Effector CD8-positive, alpha-beta T cell (primary cell): ENCODE measurements at places on chromosomes 1 and 21.
A peak's percentile ranks its signal among the peaks of the same experiment; 100 is the strongest.

DNA sequence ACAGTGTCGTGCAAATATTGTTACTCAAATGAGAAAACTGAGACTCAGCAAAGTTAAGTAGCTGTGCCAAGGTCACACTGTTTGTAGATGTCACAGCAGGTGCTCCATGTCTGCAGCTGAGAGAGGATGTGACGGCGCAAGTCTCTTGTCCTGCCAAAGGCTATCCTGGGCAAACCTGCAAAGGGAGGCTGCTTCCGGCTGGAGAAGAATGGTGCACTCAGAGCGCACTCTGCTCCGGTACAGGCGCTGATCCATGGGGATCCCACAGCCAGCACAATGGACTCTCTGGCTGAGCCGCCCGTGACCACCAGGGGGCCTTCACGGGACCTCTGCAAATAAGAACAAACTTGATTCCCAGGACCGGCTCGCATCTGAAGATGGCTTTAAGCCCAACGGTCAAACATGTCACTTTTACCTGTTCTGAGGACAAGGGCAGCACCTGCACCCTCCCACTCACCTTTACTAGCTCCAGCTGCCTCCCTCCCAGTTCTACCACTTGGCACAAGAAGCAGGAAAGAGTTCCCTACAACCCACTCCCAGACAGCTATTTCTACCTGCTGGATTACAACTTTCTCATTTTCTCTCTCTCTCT lies 21.9 kb downstream of the RD3 start:
- DNase-seq = peak; percentile 9

DNA sequence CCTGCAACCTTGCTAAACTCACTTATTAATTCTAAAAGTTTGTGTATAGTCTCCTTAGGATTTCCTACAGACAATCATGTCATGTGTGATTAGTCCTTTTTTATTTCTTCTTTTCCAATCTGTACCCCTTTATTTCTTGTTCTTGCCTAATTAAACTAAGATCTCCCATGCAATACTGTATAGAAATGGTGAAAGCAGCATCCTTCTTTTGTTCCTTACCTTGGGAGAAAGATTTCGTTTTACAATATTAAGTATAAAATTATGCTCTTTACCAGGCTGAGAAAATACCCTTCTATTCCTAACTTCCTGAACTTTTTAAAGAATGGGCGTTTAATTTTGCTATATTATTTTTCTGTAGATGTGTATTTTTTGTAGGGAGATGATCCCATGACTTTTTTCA lies 7.6 kb upstream of the COL18A1 start:
- DNase-seq = no peak

DNA sequence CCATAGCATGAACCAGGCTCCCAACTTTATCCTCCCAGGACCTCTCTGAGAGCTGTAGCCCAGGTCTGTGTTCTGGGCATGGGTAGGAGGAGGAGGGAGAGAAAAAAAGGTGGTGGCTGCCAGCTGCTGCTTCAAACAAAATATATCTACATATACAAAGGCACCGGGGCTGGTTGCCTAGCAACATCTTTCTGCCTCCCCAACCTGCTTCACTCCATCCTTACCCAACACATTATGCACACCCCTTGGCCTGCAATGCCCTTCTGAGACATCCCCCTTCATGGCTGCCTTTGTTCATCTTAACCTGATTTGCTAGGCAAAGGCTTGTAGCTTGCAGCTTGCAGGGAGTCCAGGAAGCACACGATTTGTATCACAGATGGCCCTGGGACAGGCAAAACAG lies 27.2 kb upstream of the ATP1A1 start:
- DNase-seq = peak; percentile 44

GRCh38 chr1:246280551-246280950 lies 226.5 kb downstream of the SMYD3 start:
- DNase-seq = no peak

DNA sequence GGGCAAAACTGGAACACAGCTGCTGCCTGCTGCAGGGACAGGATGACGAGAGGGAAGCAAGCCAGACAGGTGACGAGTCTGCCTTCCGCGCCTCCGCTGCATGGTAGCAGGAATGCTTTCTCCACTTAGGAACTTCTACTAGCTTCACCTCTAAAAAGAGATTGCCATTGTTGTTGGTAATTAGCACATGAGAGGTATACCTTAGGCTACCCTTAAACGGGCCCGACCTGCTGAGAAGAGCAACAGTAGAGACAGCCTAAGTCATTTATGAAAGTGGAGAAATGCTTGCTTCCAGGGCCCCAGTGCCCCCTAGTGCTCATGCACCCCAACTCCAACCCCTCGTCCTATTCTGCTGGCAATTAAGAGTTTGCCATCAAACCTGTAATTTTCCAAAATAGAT lies 96.9 kb upstream of the AKT3 start:
- DNase-seq = no peak

- DNase-seq = no peak
These were observed 70.6 kb upstream of the GJB5 start for GRCh38 chr1:34684266-34684665.

DNA sequence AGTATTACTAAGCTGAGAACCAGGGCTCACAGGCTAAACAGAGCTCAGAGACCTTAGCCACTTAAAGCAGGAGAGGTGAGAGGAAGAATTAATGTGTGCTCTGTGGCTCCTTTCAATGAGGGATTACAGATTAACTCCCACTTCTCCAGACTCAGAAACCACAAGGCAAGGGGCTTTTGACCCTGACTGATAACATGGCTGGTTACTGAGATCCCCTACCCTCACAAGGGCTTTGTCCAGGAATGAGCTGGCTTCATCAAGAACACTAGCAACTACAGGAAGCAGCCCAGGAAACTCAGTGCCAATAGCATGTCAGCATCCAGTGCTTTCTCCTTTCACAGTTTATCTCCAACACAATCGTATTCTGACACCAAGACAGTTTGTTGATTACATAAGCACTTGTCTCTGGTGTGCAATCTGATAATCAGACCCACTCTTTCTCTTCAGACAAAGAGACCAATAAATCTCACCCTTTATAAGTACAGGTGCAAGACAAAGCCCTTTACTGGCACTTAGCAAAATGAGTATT lies 38.8 kb downstream of the ERI3 start:
- DNase-seq = no peak

DNA sequence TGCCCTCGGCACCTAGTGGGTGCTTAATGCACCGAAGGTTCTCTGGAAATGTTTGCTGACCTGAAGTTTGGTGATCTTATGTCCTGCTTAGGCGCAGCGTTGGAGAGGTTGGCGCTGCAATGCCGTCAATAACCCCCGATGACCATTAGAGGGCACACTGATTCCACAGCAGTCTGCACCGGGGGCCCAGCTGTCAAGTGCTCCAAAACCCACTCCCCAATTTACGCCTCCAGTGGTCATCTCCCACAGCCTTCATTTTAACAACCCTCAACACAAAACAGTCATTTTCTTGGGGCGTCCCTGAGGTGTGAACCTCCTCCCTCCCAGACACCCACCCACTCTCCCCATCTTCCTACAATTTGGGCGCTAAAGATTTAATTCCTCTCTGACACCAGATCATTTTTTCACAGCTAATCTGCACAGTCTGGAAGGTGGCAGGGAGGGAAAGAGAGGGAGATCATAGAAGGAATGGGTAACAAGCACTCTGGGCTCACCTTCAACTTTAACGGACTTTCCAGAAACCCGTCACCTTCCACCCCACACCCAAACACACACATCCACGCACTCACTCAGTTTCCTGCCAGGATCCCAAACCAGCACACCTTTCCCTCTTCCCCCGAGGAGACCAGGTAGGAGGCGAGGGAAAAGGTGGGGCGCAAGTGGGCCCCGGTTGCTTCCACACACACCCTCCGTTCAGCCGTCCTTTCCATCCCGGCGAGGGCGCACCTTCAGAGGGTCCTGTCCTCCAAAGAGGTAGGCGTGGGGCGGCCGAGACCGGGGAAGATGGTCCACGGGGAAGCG lies 570 bp upstream of the NPR1 start:
- peak; percentile 20 for DNase-seq

- peak; percentile 6 for DNase-seq
These were observed 3.1 kb downstream of the ACTA1 start for GRCh38 chr1:229430761-229431283.

- DNase-seq = no peak
These were observed 6.7 kb downstream of the CSF3R start for GRCh38 chr1:36475910-36476604.

- DNase-seq = no peak
These were observed 262.6 kb downstream of the ATG4C start for GRCh38 chr1:63046539-63046938.

GRCh38 chr1:97505289-97505688 lies 415.5 kb downstream of the DPYD start:
- no peak for DNase-seq

- no peak for DNase-seq
These were observed at the start of gene RGS5 for GRCh38 chr1:163202833-163203451. Gene RGS5 (minus strand): TSS chr1:163202916. CDS start chr1:163202835, 81 bp downstream.

- DNase-seq = no peak
These were observed 62.8 kb upstream of the COL11A1 start for GRCh38 chr1:103171041-103171590.

DNA sequence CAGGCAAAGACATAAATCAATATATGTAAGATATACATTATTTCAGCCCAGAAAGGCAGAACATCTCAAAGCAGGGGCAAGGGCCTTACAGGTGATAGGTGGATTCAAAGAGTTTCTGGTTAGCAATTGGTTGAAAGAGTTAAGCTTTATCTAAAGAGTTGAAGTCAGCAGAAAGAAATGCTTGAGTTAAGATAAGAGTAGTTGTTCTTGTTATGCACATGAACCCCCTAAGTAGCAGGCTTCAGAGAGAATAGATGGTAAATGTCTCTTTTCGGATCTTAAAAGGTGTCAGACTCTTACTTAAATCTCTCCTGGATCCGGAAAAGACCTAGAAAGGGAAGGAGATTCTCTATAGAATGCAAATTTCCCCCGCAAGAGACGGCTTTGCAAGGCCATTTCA lies 8.3 kb upstream of the ZBTB40 start:
- DNase-seq = no peak

DNA sequence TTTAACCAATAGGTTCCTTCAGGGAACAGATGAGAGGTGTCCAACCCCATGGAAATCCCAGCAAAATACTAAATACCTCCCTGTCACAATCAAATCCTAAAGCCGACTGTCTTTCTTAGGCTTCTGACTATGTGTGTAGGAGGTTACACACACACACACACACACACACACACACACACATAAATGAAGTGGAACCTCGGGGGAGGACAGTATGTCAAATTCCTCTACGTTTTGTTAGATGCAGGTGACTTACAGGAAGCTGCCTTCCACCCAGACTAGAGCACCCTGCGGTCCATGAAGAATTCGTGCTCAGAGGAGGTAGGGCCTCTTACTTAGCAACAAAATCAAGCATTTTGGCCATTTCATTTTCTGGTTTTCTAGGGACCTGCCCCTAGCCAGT lies 16.4 kb downstream of the RSPH1 start:
- no peak for DNase-seq

DNA sequence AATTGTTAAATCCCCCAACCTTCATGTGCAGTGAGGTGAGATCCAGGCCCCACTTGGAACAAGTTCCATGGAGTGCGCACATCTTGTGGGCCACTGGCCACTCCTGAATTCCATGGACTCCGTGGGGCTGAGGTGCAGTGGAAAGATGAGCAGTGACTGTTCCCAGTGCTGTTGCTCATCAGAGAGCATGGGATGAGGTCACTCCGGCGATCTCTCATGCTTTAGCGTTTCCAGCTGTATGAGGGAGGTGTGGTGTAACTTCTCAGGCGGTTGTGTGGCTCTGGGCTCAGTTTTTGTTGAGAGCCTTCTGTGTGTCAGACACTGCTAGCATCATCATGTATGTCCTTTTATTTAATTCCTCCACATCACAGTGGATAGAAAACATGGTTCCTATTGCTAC lies 96.2 kb downstream of the GALNT2 start:
- no peak for DNase-seq

DNA sequence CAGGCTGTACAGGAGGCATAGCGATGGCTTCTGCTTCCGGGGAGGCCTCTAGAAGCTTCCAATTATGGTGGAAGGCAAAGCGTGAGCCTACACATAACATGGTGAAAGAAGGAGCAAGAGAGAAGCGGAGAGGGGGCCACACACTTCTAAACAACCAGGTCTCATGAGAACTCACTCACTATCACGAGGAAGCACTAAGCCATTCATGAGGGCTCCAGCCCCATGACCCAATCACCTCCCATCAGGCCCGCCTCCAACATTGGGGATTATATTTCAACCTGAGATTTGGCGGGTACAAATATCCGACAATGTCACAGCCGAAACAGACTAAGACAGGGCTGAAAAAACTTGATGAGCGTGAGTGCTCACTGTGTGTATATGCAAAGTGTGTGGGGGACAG lies 89.3 kb upstream of the CNIH3 start:
- DNase-seq = no peak

DNA sequence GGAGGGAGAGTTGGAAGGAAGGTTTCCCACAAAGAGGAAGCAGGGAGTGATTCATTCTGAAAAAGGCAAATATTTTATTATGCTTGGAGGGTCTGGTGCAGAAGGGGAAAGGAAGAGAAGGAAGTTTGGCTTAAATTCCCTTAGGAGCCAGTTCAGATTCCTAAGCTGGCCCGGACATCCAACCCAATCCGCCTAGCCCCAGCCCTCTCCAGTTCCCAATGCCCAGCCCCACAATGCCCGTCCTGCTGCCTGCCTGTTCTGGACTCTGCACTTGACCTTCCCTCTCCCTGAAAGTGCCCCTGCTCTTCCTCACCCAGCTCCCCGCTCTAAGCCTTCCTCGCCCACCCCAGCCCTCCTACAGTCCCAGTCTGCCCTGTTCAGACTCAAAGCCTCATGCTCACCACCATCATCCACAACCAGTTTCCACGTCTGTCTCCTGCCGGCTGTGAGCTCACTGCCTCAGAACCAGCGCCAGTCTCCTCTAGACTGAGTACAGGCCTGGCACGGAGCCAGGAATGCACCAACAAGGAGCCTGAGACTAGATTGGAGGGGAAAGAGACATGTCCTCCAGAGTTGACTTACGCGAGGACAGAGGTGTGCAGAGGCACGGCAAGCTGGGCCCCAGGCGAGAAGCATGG lies 18.9 kb downstream of the CAPN2 start:
- no peak for DNase-seq

DNA sequence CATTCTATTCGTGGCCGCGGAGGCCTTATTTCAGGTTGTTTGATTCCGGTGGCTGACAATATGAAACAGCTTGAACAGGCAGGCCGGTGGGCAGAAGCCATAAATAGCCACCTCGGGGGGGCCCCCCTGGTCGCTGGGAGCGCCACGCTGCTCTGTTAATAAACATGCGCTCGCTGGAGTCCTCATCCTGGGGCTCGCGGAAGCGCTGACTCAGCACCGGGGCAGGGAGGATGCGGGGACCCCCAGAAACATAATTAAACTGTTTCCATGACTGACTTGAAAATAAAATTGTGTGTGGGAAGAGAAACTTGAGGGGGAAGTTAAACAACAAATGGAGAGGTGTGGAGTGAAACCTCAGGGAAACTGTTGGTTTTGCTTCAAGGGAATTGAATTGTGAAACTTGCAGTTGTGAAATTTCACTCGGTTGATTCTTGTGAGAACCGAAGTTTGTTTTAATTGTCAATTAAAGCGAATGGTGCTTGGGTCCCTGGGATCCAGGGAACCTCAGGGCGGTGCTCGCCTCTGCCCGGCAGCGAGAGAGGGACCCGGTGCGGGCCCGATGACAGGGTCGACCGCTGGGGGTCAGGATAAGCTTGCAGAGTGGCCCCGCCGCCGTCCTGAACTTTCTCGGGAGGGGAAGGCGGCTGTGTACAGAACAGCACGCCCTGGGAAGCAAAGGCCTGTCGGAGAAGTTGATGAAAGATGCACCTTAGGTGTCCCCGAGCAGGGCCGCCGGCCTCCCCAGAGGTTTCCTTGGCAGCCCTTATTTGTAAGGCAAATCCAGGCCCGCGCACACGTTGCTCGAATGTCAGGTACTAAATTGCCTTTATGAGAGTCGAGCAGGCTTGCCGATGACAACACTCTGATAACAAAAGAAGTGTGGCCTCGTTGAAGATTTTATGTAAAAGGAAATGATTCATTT lies 176.9 kb upstream of the LMO4 start:
- no peak for DNase-seq
